NCI-H345 (cell line): ENCODE measurements at places on chromosomes 7 and 10.

- no peak for DNase-seq
Measured at GRCh38 chr7:156065400-156065799, 253.1 kb upstream of the SHH start.

- no peak for DNase-seq
Measured at GRCh38 chr7:96649981-96650380, 59.7 kb downstream of the SEM1 start.

GRCh38 chr10:132732518-132732917, 53.4 kb downstream of the NKX6-2 start:
- no peak for DNase-seq

GRCh38 chr10:131728286-131729228, 172.3 kb upstream of the PPP2R2D start:
- DNase-seq = no peak

DNA sequence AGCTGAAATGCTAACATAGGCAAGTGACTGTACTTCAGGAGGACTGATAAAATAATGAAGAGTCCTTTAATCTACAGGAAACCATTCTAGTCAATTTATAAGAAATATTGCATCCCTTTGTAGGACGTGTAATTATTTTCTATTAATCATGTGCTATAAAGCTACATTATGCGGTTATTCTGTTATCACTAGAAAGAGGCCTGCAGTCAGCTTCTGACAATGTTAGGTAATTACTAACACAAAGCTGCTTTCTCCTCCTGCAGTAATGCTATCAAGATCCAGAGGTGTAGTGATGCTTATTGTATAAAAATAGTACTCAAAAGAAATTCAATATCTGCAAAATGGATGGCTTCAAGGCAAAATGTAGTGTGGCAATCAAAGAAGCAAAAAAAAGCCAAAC, 191.1 kb downstream of the SKAP2 start:
- no peak for DNase-seq

DNA sequence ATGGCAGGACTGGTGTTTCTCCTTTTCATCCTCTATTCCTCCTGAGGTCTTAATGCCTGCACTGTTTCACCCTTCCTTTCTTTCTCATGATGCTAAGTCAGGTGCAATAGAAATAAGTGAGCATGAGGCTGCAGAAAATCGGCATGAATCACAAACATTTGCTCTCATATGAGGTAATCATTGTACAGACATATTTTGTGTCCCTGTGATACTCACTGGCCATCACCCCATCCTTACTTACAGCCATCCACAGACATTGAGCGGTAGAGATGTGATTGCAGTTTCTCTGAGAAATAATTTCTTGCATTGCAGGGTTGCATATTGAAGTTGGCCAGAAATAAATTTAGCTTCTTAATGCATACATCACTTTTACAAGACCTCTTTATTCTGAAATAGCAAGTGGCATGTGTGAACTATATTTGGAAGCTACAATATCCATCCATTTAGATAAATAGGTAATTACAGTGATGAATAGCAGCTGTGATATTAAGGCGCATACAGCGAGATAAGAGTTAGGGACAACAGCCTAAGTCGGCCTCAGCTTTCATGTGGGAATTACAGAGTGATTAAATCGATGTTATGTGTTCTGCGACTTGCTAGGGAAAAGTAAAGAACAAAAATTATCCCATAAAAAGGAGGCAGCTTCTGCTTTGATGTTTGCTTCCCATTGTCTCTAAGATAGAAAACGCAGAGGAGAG, 612.6 kb downstream of the SORCS3 start:
- DNase-seq = no peak

- peak; percentile 45 for DNase-seq
Measured at GRCh38 chr10:104122225-104123107, 495 bp downstream of the SFR1 start.

DNA sequence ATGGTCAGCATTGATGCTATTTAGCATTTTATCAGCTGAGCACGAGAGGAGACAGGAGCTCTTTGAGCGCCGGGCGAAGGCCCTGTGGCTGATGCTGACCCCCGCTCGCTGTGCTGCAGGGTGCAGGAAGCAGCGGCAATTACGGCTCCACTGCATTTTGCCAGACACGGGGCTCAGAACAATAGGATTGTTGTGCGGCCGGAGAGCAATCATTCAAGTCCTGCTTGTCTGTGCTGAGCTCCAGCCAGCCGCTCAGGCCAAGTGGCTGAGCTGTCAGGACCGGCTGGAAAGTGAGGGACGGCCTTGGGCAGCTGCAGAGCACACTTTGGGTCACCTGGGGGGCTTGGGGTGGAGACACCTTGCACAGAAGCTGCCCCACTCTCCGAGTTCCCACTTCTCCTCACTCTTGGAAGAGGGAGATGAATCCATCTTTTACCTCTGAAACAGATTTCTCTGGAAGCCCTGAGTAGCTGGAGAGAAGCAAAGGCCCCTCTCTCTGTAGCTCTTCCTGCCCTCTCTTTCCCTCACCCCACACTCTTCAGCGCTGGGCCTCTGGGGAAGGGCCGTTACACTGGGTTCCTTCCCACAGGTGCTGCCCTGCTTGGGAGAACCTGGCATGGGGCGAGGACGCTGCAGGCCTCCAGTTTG, 17.3 kb upstream of the ADARB2 start:
- DNase-seq = no peak

DNA sequence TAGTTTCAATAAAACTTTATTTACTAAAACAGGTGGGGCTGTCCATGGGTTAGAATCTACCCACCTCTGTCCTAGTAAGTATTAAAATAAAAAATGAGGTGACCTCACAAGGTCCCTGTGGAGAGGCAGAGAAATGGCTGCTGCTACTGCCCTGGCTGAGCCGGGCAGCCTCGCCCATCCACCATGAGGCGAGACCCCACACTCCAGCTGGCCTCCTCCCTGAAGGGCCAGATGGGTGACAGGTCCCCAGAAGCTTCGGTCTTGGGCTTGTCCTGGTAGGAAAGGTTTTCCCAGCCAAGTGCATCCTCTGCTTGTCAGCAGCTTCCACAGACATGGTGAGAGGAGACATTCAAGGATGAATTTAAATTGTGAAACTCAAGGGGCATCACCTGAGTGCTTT, 565.8 kb downstream of the PTPRN2 start:
- DNase-seq = no peak

- DNase-seq = no peak
Measured at GRCh38 chr10:4217187-4217586, 432.2 kb upstream of the KLF6 start.

DNA sequence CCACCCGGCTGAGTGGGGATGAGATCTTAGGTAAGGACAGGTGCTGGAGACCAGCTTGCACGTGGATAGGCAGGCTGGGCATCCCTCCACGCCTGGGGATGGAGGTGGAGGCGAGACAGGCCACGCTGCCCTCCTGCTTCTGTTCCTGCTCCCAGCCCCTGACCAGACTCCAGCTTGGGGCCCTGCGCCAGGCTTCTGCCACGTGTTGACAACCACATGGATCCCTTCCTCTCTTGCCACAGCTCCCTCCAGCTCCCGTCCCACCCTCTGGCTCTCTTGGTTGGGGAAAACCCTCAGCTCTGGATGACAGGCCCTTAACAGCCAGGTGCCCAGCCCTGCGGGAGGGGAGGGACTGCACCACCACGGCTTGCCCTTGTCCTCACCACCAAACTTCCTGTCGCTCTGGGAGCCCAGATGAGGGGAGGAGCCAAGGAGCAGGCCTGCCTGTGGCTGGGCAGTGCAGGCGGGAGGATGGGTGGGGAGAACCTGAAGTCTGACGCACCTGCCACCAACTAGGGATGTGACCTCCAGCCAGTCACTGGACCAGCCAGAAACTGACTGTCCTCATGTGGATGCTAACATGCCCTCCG, 36.0 kb downstream of the KCNH2 start:
- DNase-seq = peak; percentile 41
